ENCODE measurements at places on chromosomes 13 and 19. TPM values are rescaled to one million over a fixed set of nuclear protein-coding genes. Genes with fewer than 3 reads are reported as not detected.

DNA sequence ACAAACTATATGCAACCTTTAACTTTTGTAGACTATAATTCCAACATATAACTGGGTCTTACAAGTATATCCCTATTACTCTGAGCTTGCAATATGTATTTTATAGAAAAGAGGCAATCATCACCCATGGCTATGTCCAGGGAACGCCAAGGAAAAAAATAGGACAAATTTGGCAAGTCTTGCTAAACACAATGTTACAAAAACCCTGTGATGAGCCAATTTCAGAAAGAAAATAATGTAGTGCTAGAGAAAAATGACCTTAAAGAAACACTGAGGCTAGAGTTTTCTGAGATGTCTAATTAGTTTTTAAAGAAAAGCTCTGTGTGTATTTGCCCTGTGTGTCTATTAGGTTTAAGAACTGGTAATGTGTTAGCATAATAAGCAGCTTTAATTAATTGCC, 68.0 kb upstream of the FREM2 start:
- DNase-seq, result no peak

GRCh38 chr19:51146751-51147150, 4.7 kb downstream of the SIGLEC7 start:
- no peak for DNase-seq

DNA sequence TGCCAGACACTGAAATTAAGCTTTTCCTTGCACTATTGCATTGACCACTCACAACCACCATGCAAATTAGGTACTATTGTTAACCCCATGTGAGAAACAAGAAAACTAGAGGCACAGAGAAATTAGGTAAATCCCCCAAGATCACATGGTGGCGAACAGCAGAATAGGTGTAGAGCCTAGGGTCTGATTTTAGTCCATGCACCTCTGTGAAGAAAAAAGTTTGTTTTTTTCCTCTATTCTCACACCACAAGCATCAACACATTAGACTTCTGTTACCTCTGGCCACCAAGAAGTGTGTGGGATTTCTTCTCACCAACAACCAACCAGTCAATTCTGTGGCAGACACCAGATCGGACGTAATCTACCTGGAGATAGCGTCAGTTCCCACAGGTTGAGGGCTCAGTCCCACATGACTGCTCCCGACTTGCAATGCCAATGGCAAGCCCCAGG, 391.9 kb downstream of the COG6 start:
- DNase-seq, result no peak

Gene PCDH9
- total RNA-seq, result 6.9 TPM

GRCh38 chr13:32936716-32937115, 79.5 kb upstream of the KL start:
- DNase-seq, result no peak

DNA sequence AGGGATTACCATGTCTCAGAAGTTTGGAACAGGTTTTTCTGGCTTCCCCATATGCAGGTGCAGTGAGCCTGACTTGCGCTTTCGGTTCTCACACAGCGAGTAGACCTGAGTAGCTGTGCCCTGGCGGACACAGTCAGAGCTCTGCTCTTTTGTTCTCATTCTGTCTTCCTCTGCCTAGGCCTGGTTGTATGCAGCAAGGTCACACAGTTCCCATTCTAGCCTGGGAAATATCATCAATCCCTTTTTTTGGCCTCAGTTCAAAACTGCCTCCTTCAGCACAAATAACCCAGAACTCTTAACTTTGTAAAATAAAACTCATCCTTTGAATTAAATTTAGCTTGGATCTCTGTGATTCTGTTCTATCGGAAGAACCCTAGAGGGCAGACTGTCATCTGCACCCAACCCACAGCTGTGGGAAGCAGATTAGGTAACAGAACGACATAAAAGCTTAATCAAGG, 10.2 kb downstream of the OXGR1 start:
- DNase-seq, result peak; percentile 70

- no peak for DNase-seq
Measured at GRCh38 chr13:110012102-110012739, 225.8 kb upstream of the IRS2 start.

DNA sequence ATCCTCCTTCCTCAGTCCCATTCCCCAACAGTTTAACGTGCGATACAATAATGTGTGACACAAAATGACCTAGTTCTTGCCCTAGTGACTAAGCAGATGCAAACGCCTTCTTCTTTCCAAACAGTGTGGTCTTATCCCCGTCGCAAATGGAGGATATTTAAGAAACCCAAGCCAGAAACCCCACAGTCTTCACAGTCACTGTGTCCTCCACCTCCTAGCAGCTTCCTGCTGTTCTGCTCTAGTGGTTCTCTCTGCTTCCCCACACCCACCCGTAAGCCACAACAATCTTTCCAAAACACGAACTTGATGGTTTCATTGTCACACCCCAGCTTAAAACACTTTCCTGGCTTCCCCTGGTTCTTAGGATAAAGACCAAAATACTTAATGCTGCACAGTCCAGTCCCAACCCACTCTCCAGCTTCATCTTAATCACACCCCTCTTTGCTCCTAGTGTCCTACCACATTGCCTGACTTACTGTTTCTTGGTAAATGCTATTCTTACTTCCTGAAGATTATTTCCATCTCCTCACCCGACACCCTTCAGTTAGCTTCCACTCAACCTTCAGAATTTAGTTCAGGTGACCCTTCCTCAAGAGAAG, 32.3 kb downstream of the ITM2B start:
- no peak for DNase-seq

Gene BTBD2
- 59.7 TPM for total RNA-seq

DNA sequence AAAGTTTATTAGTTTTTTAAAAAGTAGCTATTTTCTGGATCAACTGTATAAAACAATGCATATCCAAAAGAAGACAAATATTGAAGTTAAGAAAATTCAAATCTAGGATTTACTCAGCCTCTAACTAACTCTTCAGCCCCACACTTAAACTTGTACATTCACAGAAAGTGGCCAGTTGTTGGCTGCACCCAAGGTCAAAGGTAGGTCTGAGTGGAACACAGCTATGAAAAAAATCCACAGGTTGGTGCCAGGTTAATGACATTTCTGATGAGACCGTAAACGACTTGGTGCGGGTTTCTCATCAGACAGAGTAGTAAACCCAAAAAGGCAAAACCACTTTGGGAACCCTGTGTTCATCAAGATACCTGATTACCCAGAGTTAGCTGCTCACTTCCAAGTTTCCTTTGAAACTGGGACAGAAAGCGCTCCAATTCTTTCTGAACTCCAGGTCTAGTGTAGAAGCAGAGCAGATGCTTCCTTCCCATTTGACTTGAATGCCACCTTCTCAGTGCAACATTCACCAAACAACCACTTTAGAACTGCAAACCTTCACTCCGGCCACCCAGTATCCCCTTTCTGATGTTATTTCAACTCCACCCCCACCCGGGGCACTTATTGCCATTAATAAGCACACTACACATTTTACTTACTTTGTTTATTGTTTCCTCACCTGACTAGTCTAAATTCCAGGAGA, 208.3 kb upstream of the STARD13 start:
- DNase-seq, result no peak

GRCh38 chr13:71491010-71491409, 376.0 kb downstream of the DACH1 start:
- DNase-seq, result no peak

Gene ZNF256
- 12.1 TPM for total RNA-seq

- no peak for DNase-seq
Measured at GRCh38 chr13:54573186-54573585, 1544.6 kb downstream of the OLFM4 start.

DNA sequence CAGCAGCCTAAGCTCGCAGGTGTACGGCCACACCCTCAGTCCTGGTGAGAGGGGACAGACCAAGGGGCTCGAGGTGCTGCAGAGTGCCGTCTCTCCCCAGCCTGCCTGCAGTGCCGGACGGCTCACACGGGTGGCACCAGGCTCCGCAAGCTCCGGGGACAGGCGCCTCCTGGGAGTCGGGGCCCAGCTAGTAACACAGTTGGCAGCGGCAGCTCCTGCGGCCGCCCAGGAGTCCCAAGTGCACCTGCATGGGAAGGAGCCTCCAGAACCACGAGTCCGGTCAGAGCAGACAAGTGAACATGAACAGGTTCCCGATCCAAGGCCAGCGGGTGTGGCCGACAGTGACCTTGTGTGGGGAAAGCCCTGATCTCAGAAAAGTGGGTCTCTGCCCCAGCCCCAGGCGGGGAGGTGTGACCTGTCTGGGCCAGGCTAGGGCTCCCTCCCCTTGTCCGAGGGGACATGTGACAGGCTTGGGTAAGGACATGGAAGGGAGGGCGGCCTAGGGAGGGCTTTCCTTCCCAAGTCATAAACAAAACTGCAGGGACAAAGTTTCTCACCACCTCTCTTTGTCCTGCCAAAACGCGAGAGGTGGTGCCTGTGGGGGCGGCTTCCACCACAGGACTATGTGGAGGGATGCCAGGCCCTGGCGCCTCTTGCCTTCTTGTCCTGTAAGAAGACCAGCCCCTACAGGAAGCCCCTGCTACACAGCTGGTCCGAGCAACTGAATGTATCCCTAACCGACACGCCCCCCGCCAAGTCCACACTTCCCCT, 46.5 kb downstream of the MLLT1 start:
- DNase-seq, result peak; percentile 72
